DMS79 (cell line): ENCODE measurements at places on chromosomes 12 and 14.

GRCh38 chr14:81192594-81192993, 28.2 kb downstream of the GTF2A1 start:
- DNase-seq = no peak

DNA sequence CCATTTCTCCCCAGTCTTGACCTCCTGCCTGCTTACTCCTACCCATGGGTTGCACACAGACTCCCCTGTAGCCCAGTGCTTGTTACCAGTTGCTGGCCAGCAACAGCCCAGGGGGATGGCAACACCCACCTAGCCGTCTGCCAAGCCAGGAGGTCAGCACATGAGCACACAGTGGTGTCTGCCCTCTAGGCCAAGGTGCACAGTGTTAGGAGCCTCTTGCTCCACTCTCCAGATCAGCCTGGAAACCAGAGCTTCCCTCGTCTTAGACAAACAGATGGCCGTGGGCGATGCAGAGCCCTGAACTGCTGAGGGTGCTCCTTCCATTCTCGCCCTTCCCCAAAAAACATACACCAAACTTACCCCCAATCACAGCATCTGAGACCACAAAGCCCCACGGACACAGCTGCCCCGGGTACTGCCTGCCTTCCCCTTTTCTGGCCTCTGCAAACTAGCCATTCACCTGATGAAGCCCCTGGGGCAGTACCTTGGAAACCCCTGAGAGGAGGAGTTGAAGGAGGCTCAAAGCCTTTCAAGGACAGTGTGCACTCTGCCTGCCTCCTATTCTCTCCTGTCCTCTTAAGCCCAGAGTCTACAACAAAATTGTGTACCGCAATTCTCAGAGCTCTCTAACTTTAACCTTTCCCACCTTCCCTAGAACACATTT, 1.0 kb upstream of the GPD1 start:
- no peak for DNase-seq

- DNase-seq = peak; percentile 23
Measured at GRCh38 chr12:105220150-105220928, 15.6 kb downstream of the APPL2 start.

DNA sequence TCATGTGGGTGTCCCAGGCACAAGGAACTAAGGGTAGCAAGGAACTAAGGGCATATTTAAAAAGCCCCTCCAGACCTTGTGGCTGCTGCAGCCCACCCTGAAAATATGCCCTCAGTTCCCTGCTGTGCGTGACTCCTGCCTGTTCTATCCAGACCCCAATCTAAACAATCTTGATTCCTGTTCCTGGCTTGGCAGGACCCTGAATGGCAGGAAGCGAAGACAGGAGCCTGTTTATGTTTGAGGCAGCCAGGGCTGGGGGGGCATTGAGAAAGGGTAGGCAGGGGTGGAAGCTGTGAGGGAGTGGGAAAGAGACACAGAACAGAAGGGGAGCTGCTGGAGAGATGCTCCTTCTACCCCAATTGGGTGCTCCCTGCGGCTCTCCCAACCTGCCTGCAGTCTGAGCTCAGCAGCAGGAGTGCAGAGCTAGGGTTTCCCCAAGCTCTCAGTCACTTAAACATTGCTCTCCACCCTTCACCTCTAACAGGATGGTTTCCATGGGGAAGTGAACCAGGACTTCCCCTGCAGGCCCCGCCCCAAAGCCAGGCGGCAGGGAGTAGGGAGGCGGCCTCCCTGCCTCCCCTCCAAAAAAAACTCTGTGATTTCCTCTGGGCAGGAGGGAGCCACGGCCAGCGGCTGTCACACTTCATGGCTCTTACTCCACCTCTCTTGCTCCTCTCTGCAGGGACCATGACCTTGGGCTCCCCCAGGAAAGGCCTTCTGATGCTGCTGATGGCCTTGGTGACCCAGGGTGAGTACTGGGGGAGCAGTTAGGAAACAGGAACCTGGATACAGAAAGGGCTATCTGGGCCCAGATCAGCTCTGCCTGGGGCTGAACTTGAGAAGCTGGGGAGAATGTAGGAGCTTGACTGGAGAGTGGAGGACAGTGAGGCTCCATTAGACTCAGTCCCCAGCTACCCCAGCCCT, 4.7 kb downstream of the ACVRL1 start:
- no peak for DNase-seq

GRCh38 chr12:111777345-111778045, 10.8 kb downstream of the ALDH2 start:
- DNase-seq = no peak

DNA sequence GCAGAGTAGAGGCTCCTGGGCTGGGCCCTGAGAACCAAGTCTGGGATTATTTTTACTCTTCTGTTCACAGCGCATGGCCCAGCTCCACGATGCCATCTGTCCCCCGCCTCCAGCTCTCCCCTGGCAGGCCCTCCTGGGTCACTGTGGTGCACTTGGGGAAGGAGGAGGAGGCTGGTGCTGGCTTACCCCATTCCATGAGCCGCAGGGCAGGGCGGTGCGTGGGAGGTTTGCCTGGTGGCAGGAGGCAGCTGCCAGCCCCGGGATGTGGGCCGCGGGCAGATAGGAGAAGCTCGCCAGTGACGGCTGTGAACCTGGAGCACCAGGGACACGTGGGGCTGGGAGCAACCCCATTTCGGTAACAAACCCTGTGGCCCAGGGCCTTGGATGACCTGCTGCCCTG, 23.2 kb downstream of the TEAD4 start:
- no peak for DNase-seq
